ENCODE measurements at places on chromosomes 5 and 9. TPM values are rescaled to one million over a fixed set of nuclear protein-coding genes. Genes with fewer than 3 reads are reported as not detected.

GRCh38 chr9:119215651-119216050 is 153.6 kb downstream of the BRINP1 start:
- H3K27ac ChIP-seq, result no peak overlapping the region
- H3K4me1 ChIP-seq, result no peaks in the 10 kb centered on the region
- H3K36me3 ChIP-seq, result no peaks in the 10 kb centered on the region
- no peak for DNase-seq
- H3K4me3 ChIP-seq, result no peak overlapping the region

DNA sequence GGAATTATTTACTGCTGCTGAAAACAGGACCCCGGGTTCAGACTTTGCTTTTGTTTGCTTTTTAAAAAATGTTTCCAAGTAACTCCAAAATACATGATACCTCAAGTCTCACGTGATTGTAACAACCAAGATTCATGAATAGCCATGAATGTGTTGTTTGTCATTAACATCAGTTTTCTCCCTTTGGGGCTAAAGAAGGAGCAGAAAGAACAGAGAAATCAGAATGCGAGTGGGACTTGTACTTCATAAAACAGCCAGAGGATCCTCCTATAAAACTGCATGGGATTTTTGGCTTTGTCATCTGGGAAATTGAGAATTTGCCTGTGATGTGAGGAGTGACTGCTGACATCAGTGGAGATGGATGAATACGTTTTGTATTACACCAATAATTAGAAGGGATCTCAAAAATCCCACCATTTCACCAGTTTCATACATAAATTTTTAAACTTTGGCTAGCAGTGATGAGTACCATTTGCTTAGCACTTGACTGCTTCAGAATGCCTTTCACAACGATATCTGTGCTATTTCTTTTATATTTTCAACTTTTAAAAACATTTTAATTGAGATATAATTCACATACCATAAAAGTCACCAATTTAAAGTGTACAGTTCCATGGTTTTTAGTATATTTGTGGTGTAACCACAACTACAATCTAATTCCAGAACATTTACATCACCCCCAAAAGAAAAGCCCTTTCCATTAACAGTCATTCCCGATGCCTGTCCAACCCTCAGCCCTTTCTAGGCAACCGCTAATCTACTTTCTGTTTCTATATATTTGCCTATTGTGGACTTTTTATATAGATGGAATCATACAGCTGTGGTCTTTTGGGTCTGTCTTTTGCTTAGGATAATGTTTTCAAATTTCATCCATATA is 126.9 kb upstream of the ANKRD55 start:
- no peak overlapping the region for H3K27ac ChIP-seq
- H3K27me3 ChIP-seq, result no peaks in the 10 kb centered on the region
- H3K4me1 ChIP-seq, result peaks cover 40% of the 10 kb centered on the region
- no peak for DNase-seq
- H3K36me3 ChIP-seq, result no peaks in the 10 kb centered on the region

- H3K27ac ChIP-seq, result no peak overlapping the region
- DNase-seq, result peak; percentile 32
- peak overlapping the region; percentile 37 for H3K4me3 ChIP-seq
- peaks cover 6% of the 10 kb centered on the region for H3K27me3 ChIP-seq
- no peaks in the 10 kb centered on the region for H3K36me3 ChIP-seq
- peaks cover 14% of the 10 kb centered on the region for H3K4me1 ChIP-seq
Observed at GRCh38 chr9:33750839-33751339, 44.5 kb upstream of the PRSS3 start.

DNA sequence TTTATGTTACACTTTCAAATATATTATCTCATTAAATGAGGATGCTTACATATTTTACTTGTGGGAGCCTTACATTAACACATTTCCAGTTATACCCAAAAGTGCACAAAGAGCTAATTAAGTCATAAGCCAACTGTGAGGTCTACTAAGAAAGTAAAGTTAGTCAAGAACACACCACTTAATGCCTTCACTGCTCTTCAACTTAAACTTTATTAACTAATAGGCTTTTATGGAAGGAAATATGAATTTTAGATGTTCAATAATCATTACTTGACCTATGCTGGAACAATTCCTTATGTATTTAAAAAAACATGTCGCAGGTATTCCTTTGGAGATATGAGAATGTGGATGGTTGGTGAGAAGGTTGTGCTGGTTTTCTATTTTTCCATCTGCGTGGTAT is 3.4 kb downstream of the ST8SIA4 start:
- peaks cover 45% of the 10 kb centered on the region for H3K4me1 ChIP-seq
- H3K27ac ChIP-seq, result no peak overlapping the region
- no peak for DNase-seq

DNA sequence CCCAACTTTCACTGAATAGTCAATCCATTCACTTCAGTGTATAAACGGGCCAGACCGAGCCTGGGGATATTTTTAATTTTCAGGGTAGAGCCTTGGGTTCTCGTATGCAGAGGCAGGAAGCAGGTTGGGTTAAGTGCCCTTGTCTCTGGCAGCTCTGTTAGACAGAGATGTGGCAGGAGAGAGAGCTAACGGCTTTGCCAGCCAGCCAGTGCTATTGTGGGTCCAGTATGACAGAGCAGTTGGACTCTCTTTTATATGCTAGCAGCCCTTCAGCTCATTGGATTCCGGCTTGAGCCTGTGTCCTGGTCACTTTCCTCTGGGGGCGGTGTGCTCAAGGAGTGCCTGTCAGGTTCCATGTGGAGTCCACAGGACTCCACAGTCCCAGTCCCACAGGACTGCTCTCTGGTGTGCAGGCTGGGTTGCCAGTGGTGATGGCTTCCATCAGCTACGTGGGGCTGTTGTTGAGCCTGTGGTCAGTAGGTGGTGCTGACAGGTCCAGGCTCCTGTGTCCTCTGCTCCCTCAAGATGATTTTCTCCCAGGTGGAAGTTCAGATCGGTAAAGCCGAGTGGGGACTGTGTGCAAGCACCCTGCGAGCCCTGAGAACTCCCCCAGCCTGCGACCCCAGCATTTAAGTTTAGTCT is 14.3 kb downstream of the CLTA start:
- H3K27me3 ChIP-seq, result no peaks in the 10 kb centered on the region
- H3K27ac ChIP-seq, result no peak overlapping the region
- H3K36me3 ChIP-seq, result peaks cover 100% of the 10 kb centered on the region
- H3K4me1 ChIP-seq, result no peaks in the 10 kb centered on the region

DNA sequence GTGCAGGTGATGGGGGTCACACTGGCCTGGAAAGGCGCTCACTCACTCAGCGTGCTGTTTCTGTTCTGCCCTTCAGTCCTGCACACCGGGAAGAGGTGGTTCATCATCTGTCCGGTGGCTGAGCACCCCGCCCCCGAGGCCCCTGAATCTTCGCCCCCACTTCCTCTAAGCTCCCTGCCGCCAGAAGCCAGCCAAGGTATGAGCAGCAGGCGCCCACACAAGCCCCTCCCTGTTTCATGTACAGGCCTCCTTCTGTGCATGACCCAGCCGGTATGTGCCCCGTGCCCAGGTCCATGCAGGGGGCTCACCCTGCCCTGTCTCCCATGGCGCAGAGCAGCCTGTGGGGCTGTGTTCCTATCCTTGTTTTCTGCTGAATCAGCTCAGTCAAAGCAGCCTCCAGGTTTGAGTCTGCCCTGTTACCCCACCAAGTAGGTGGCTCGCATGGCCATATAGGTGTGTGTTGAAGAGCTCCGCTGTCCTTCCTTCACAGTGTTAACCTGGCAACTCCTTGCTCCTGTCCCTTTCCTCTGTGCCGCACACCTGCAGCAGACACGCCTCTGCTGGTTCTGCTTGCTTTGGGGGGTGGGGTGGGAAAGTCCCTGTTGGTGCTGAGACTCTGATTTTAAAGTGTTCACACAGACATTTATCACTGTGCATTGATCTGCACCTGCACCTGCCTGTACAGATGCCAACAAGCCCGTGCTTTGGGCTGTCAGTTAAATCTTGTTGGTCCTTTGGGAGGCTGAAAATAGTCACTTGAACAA is 84.8 kb downstream of the WNK2 start:
- peaks cover 20% of the 10 kb centered on the region for H3K4me1 ChIP-seq
- H3K27ac ChIP-seq, result peak overlapping the region; percentile 53
- no peak overlapping the region for H3K4me3 ChIP-seq
- DNase-seq, result peak; percentile 85
- no peaks in the 10 kb centered on the region for H3K27me3 ChIP-seq

DNA sequence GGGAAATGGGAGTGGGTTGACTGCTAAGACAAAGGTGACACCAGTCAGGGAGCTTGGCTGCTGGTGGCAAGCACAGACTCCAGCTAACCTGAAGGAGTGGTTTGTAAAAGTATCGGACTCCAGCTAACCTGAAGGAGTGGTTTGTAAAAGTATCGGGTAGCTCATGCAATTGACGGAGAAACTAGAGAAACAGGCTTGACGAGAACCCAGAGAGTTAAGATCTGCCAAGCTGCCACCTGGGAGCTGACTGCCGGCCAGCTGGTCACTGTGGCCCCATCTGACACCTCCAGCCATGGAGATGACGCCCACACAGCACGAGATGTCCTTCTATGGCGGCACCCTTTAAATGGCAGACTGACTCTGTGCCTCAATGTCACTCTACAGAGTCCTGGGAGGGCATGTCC is 28.3 kb upstream of the CRB2 start:
- DNase-seq, result peak; percentile 95
- H3K4me1 ChIP-seq, result peaks cover 5% of the 10 kb centered on the region
- H3K27ac ChIP-seq, result peak overlapping the region; percentile 74
- H3K36me3 ChIP-seq, result no peaks in the 10 kb centered on the region
- no peak overlapping the region for H3K4me3 ChIP-seq
- H3K27me3 ChIP-seq, result no peaks in the 10 kb centered on the region

- H3K36me3 ChIP-seq, result no peaks in the 10 kb centered on the region
- H3K4me1 ChIP-seq, result peaks cover 10% of the 10 kb centered on the region
- no peak for DNase-seq
- peak overlapping the region; percentile 92 for H3K27ac ChIP-seq
- peaks cover 19% of the 10 kb centered on the region for H3K27me3 ChIP-seq
- peak overlapping the region; percentile 51 for H3K4me3 ChIP-seq
Observed at GRCh38 chr9:22009506-22009867, 382 bp upstream of the CDKN2B start.

GRCh38 chr5:1325870-1326531 is 18.9 kb downstream of the CLPTM1L start:
- DNase-seq, result no peak
- no peak overlapping the region for H3K27ac ChIP-seq
- H3K4me1 ChIP-seq, result peaks cover 19% of the 10 kb centered on the region
- H3K4me3 ChIP-seq, result no peak overlapping the region
- peaks cover 81% of the 10 kb centered on the region for H3K36me3 ChIP-seq

GRCh38 chr9:76571288-76571687 is 112.3 kb downstream of the GCNT1 start:
- H3K27ac ChIP-seq, result peak overlapping the region; percentile 68
- peak overlapping the region; percentile 41 for H3K4me3 ChIP-seq
- H3K4me1 ChIP-seq, result peaks cover 36% of the 10 kb centered on the region

DNA sequence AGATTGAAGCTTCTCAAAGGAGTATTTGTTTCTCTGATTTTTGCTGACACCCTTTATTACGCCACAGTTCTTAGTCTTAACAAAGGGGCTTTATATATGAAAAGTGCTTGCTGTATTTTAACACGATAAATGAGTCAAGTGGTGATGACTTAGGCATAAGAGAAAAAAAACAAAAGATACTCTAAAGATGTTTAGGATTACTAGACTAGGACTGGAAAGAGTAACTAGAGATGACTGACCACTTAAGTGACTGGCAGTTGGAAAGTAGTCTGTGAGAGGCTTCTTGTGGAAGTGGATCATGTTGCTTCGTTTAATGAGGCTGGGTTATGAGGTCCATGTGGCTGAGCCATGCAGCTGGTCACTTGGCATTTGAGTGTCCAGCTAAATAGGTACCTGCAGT is 69.4 kb upstream of the ACTBL2 start:
- no peaks in the 10 kb centered on the region for H3K36me3 ChIP-seq
- H3K27me3 ChIP-seq, result no peaks in the 10 kb centered on the region
- no peak overlapping the region for H3K27ac ChIP-seq
- no peak overlapping the region for H3K4me3 ChIP-seq
- H3K4me1 ChIP-seq, result no peaks in the 10 kb centered on the region
- no peak for DNase-seq

DNA sequence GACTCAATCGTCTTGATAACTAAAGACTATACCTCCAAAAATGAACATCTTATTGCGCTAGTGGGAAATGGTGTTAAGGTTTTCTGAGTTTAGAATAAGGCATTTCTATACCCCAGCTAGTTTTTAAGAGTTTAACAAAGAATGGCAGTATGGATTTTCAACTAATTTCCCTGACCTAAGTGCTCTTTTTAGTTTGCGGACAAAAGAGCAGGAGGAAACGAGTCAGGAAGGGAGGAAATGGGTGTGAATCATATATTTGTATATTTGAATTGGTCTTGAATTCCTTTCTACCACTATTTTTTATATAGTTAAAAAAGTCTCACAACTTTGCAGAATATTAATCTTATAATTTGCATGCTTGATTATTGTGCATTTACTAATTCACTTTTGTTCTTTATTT is 516.3 kb upstream of the ZNF608 start:
- no peak overlapping the region for H3K27ac ChIP-seq
- no peaks in the 10 kb centered on the region for H3K4me1 ChIP-seq
- no peak for DNase-seq
- no peak overlapping the region for H3K4me3 ChIP-seq
- H3K36me3 ChIP-seq, result no peaks in the 10 kb centered on the region

- H3K36me3 ChIP-seq, result no peaks in the 10 kb centered on the region
- H3K27me3 ChIP-seq, result no peaks in the 10 kb centered on the region
- H3K4me1 ChIP-seq, result peaks cover 13% of the 10 kb centered on the region
- H3K4me3 ChIP-seq, result no peak overlapping the region
Observed at GRCh38 chr9:91273853-91274552, 87.7 kb downstream of the AUH start.

DNA sequence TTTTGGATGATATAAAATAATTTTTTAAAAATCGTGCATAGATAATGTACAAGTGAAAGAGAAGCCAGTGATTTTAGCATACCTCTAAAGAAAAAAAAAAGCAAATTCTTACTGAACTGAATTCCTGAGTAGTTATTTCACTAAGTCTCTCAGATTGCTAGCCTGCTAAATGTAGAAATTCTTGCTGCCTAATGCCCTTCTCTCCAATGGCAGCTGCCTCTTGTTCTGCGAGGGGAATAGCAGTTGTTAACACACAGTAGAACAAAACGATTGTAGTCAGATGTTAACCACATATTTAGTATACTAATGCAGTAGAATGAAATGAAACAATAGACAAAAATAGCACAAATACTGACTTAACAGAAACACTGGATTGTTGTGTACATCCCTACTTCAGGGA is 26.8 kb downstream of the SMAD5 start:
- H3K27ac ChIP-seq, result no peak overlapping the region
- H3K36me3 ChIP-seq, result peaks cover 10% of the 10 kb centered on the region
- no peak for DNase-seq
- peaks cover 53% of the 10 kb centered on the region for H3K4me1 ChIP-seq

DNA sequence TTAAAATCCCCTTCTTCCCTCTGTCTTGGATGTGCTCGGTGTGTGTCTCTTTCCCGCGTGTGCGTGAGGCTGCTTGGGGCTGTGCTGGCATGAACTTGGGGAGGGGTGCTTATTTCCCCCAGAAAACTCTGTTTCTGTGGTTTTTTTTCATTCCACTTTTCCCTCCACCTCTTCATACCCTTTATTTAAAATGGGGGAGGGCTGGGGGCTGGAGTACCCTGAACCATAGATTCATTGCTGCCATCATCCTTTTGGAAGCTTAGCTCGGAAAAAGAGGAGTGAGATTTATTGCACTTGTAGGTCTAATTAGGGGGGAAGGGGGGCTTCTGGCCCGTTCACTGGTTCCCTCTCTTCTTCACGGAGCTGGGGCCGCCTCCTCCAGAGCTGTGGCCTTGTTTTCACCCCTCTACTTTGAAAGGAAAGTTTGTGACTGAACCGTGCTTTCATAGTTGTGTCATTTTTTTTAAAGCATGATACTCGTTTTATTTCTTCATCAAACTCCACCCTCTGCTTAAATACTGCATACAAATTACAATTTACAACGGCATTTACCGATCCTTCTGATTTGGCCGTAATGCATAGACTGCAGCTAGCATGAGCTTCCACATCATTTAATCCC is 2.9 kb downstream of the NR2F1 start:
- peak overlapping the region; percentile 71 for H3K27ac ChIP-seq

ORM2 gene
- not detected for polyA plus RNA-seq

PTGR1 gene
- polyA plus RNA-seq, result 31.1 TPM

SLC6A19 gene
- polyA plus RNA-seq, result 0.19 TPM

ACSL6 gene
- polyA plus RNA-seq, result 0.19 TPM

TLR4 gene
- polyA plus RNA-seq, result 3.2 TPM

GRIA1 gene
- not detected for polyA plus RNA-seq
